Fibroblast of gingiva (primary cell): ENCODE measurements at places on chromosomes 7 and 10.

DNA sequence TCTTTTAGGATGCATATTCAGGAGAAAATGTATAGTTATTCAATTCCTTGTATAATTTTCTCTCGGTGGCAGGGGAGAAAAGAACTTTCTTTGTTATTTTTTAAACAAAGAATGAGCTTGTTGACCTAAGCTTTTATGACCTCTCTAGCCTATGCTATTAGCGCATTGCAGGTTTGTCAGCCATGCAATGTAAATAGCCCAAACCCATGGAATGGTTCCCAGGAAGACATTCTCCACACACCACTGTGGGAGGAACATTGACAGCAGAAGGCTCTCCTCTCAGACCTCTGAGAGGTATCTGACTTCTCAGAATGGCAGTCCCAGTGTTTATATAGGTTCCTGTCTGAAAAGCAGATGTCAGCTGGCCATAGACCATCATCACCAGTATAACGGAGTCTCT lies 19.6 kb upstream of the AGBL3 start:
- DNase-seq, result no peak

DNA sequence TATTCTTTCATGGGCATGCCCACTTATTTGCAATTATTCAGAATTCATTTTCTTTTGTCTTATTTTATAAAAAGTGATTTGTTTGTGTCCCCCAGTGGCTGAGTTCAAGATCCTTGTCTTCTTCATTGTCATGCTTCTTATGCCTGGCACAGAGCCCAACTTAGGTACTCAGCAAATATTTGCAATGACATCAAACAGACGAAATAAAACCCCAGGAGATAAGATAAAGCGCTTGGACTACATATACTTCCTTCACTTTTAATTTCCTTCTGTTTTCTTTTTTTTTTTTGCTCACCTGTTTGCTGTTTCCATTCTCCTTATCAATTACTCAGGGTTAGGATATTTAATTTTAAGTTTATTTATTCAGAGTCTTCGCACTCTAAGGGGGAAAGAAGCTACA lies 225.0 kb downstream of the SDHAF3 start:
- no peak for DNase-seq

DNA sequence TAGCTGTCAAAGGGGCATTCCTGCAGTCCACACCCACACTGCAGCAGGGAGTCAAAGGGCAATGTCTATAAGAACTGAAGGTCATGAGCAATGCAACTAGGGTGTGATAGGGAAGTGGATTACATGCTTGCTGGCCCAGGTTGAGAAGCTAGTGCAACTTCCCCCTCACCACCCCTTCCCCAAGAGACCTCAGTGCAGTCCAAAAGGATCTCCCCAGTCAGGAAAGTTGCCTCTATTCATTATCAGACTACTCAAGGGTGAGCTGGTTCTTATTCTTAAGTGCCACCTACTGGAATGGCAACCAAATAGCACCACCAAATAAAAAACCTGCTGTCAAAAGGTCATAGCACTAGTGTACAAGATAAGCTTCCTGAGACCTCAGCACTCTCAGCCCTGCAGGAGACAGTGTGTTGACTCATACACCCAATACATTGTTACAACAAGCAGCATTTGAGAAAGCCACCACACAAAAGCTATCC lies 28.2 kb downstream of the MTERF1 start:
- DNase-seq, result no peak

DNA sequence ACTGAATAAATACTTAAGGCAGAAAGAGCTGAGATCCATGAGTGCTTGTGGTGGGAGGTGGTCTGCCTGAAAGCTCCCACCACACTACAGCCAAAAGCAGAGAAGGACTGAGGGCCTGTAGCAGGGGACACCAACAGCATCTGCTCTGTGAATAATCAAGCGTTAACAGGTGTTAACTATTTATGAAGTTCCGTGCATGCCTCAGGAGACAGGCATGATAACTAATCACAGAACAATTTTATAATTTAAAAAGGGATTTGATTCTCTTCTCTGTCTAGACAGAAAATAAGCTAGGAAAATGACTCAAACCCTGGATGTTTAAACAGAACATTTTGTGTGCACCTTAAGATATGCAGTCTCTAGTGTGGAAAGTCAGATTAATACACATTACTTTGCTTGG lies 61.5 kb upstream of the GHITM start:
- no peak for DNase-seq

GRCh38 chr7:42734568-42734967 lies 177.3 kb downstream of the C7orf25 start:
- no peak for DNase-seq

- no peak for DNase-seq
Observed at GRCh38 chr7:29955799-29956486, 33.7 kb downstream of the SCRN1 start.

- DNase-seq, result no peak
Observed at GRCh38 chr10:19993714-19994315, 177.6 kb downstream of the PLXDC2 start.

GRCh38 chr10:79139124-79139835 lies 70.5 kb downstream of the ZMIZ1 start:
- DNase-seq, result peak; percentile 63
